RWPE1 (cell line): ENCODE measurements at places on chromosomes 5 and 9.
A peak's percentile ranks its signal among the peaks of the same experiment; 100 is the strongest.

DNA sequence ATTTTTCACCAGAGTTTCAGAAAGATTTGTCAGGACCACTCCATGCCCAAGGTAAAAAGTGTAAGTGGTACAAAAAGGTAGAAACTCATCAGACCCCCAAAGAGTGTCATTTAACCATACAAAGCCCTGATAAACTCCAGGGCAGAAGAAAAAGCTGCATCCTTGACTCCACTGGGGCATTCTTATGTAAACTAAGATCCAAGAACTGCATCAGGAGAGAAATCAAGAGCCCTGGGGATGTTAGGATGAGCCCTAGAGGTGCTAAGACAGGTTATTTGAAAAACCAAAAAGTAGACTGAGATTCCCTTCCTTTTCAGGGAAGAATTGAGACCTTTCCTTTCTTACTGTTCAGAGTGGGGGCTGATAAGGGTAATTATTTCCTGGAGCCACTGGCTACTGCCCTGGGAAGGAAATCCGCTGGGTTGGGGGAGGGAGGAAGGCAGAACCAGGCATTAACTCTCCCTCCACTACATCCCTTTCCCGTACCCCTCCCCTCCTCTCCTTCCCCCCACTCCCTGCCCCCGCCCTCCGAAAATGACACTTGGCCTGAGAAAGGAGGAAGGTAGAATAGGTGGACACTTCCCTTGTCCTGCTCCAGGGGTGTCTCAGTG, 54.7 kb downstream of the FXN start:
- no peak for DNase-seq

DNA sequence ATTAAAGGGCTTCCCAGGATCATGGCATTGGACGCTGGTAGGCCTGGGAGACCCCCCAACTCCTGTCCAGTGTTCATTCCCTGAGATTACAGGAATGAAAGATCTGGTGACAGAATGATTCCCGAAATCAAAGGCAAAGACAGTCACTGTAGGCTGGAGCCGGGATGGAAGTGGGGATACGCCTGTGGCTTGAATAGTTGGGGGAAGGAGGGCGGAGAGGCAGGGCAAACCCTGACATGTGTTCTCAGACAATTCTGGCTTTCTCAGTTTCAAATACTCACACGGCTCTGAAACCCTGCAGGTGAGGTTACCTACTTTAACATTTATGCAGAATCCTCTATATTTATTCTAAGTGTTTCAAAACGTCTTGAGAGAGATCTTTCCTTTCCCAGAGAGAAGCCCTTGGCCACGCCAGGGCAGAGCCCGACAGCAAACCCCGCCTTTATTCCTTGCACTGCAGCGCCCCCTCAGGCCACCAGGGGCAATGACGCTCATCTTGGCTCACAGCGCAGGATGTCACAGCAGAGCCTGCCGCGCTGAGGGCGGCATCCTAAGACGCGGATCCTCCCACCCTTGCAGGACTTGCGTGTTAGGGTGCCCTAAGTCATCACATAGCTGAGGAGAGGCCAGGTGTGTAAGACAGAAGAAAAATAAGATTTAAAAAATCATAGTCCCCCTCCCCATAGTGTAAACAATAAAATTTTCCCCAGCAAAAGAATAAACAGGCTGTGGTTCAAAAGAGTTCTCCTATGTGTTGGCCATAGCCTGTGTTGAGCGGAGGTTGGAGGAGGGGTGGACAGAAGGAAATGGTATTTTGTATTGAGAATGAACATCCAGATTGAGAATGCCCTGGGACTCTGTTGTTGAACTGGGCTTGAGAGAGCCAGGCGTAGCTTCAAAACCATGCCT, 284.5 kb downstream of the NTRK2 start:
- peak; percentile 91 for DNase-seq

DNA sequence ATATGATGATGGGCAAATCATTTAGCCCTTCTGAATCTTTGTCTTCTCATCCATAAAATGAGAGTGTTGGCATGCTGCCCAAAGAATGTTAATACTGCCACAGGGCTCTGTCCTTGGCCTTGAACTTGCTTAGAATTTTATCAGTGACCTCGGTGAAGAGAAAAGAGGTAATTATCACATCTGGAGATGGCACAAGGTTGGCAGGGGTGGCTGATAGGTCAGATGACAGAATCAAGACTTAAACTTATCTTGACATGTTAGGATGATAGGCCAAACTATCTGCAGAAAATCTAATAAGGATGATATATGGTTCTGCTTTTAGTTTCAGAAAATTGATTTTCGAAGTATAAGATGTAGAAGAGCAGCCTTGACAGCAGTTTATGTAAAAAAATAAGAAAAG, 599.1 kb upstream of the CLINT1 start:
- DNase-seq: no peak

DNA sequence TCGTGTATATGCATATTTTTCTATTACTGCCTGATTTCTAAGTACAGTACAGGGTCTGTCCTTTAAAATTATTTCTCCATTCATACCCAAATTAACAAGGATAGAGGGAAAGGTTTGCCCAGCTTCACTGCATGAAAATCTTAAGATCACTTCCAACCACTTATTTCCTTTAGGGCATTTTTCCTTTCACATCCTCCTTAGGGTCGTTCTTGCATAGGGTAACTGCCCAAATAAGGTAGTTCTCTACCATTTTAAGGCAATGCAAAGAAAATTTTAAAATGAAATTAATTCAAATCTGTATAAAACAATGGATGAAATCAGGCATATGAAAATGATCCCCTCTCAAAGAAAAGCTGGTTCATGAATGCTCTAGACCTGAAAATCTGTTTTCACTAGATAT, 4.1 kb upstream of the CDC20B start:
- DNase-seq: no peak

GRCh38 chr9:97307091-97307490, 368 bp upstream of the CCDC180 start:
- DNase-seq: peak; percentile 54

GRCh38 chr5:10761933-10762775, 1.1 kb upstream of the DAP start:
- DNase-seq: no peak

DNA sequence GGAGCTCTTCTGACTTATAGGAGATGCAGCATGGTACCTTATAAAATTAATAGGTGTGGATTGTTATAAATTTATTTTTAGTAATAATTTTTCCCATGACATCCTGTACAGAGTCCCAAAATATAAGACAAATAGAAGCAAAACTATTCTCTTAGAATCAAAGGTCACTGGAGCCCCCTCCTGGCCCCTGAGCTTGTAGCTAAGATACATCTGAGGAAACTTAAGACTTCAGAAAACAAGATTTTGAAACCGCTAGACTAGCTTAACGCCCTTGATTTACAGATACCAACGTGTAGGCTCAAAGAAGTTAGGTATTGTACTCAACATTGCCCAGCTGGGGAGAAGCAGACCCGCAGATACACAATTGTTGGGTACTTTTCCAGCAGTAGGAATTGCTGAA, 45.7 kb upstream of the KCNN2 start:
- no peak for DNase-seq

- DNase-seq: no peak
Measured at GRCh38 chr9:86340356-86341006, 13.7 kb downstream of the TUT7 start.

DNA sequence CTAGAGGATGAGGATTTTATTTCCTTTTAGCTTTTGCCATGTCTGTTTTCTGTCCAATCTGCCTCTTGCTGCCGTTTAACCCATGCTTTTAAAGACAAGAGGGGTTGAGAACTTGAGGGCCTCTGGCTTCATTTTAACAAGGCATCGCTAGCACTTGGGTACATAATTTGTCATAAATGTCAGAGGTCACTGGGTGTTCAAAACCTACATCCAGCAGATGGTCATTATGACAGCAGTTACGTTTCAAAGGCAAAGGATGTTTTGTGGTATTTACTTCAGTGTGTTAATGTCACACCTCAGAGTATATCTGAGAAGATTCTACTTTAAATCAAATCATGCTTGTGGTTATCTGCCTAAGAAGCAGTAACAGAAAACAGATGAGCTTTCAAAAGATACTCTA, 918.3 kb downstream of the NR2F1-AS1 start:
- DNase-seq: no peak

DNA sequence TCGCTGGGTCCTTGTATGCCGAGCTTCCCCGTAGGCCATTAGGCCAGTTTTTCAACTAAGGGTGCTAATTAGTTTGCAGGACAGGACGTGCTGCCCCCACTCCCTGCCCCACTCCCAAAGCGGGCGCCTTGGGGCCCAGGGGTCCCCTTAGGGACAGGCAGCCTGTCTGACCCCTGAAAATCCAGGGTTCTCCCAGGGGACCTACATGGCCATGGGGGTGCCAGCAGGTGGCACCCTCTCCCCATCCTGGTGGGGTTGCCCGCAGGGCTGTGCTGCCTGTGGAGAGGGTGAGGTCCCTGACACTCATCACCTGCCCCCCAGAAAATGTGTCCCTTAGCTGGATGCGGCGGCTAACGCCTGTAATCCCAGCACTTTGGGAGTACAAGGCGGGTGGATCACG, 8.5 kb upstream of the CCDC187 start:
- DNase-seq: peak; percentile 90

- no peak for DNase-seq
Measured at GRCh38 chr9:110213413-110214044, 5.6 kb upstream of the C9orf152 start.

DNA sequence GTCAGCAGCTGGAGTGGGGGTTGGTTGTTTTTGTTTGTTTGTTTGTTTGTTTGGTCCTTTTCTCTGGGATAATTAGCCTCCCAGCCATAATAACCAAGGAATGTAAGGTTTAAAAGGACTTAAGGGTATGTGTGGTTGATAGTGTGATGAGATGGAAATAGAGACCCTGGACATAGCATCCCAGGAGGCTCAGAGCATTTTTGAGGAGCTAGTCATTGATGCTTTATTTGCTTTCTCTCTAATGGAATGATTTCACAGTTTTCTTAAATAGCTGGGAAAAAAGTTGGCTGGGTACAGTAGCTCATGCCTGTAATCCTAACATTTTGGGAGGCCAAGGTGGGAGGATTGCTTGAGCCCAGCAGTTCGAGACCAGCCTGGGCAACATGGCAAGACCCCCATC, 45.1 kb downstream of the TTC1 start:
- no peak for DNase-seq

GRCh38 chr5:172274951-172275753, 8.4 kb downstream of the UBTD2 start:
- peak; percentile 64 for DNase-seq

DNA sequence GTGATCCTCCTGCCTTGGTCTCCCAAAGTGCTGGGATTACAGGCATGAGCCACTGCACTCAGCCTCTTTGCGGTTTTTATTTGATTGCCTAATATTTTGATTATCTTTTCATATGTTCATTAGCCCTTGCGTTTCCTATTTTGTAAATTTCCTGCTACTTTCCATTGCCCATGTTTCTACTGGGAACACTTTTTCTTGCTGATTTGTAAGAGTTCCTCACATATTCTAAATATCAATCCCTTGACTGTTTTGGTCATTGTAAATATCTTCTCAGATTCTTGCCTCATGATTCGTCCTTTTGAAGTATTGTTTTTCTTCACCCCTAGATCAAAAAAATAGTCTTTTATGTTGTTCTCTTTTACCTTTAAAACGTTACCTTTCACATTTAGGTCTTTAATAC, 37.9 kb upstream of the TTC1 start:
- no peak for DNase-seq

DNA sequence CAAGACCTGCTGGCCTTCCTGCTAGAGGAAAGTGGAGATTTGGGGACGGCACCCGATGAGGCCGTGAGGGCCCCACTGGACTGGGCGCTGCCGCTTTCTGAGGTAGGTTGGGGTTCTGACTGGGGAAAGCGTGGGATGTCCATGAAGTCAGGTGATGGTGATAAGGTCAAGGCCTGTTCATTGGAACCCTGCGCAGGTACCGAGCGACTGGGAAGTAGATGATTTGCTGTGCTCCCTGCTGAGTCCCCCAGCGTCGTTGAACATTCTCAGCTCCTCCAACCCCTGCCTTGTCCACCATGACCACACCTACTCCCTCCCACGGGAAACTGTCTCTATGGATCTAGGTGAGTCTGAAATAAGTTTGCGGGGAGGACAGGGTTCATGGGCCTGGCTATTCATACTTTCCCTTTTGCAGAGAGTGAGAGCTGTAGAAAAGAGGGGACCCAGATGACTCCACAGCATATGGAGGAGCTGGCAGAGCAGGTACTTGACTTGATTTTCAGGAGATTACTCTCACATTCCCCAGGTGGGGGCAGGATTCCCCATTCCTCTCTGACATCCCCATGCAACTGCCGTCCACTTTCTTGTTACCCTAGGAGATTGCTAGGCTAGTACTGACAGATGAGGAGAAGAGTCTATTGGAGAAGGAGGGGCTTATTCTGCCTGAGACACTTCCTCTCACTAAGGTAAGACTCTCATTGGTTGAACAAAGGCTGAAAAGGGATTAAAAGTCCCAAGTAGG, 505 bp downstream of the CREB3 start:
- DNase-seq: peak; percentile 87

DNA sequence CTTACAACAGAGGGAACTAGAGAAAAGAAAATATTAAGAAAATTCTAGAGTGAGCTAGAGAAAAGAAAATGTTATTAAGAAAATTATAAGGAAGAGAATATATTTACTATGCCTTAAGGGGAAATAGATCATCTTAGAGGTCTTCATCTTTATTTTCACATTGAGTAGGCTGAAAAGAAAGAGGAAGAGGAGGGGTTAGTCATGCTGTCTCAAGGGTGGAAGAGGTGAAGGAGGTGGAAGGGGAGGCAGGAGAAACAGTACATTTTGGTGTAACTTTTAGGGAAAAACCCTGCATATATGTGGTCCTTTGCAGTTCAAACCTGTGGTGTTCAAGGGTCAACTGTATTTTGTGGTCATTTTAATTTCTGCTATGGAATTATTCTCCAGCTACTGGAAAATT, 46.6 kb downstream of the PPIP5K2 start:
- DNase-seq: no peak

GRCh38 chr5:41277476-41278245, 64.3 kb upstream of the C6 start:
- DNase-seq: no peak

- DNase-seq: no peak
Measured at GRCh38 chr9:97753975-97754374, 56.8 kb upstream of the XPA start.

GRCh38 chr9:115204904-115205453, 87.0 kb upstream of the TNC start:
- peak; percentile 97 for DNase-seq

- no peak for DNase-seq
Measured at GRCh38 chr9:77750981-77751340, 102.8 kb upstream of the GNA14 start.

DNA sequence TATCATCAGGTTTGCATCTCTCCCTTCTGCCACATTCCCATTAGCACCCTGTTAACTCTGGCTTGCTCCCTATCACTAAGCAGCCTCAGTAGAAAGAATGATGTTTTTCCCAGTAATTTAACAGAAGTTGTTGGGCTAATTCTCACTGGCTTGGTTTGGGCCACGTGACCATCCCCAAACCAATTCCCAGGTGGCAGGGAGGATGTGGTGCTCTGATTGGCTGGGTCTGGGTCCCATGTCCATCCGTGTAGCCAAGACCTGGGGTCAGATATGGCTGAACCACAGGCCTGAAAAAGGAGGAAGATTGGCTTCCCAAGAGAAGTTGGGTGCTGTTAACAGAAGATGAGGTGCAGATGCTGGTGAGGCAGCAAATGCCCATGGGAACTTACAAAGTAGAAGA, 122.0 kb downstream of the BOD1 start:
- no peak for DNase-seq

GRCh38 chr5:146513462-146513861, 2.5 kb downstream of the GPR151 start:
- no peak for DNase-seq
